Activated T-cell treated with anti-CD3 and anti-CD28 coated beads, Interleukin-2, amount 50 U/mL, for 72 hours (primary cell): ENCODE measurements at places on chromosomes 1 and 21. TPM values are rescaled to one million over a fixed set of nuclear protein-coding genes. Genes with fewer than 3 reads are reported as not detected.

DNA sequence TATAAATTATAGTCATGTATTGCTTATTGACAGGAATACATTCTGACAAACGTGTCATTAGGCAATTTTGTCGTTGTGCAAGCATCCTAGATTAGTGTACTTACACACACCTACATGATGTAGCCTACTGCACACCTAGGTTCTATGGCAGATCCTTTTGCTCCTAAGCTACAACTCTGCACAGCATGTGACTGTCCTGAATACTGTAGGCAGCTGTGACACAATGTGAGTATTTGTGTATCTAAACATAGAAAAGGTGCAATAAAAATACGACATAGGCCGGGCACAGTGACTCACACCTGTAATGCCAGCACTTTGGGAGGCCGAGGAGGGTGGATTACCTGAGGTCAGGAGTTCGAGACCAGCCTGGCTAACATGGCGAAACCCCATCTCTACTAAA, 36.5 kb downstream of the TNFRSF8 start:
- no peak for DNase-seq

GNAT2 gene
- total RNA-seq = 0.23 TPM

DNA sequence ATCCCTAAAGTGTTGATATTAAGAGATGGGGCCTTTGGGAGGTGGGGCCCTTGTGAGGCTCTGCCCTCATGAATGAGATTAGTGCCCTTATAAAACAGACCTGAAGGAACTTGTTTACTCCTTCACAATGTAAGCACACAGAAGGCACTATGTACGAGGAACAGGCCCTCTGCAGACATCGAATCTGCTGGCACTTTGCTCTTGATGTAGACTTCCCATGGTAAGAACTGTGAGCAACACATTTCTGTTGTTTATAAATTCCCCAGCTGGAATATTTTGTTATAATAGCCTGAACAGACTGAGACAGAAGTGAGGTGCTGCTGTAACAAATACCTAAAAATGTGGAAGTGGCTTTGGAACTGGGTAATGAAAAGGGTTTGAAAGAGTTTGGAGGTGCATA, 193.2 kb downstream of the TGFB2 start:
- no peak for DNase-seq

- no peak for DNase-seq
These were observed 16.5 kb upstream of the TFF3 start for GRCh38 chr21:42331660-42332059.

GRCh38 chr1:184283999-184284398, 102.8 kb upstream of the C1orf21 start:
- DNase-seq = no peak

DNA sequence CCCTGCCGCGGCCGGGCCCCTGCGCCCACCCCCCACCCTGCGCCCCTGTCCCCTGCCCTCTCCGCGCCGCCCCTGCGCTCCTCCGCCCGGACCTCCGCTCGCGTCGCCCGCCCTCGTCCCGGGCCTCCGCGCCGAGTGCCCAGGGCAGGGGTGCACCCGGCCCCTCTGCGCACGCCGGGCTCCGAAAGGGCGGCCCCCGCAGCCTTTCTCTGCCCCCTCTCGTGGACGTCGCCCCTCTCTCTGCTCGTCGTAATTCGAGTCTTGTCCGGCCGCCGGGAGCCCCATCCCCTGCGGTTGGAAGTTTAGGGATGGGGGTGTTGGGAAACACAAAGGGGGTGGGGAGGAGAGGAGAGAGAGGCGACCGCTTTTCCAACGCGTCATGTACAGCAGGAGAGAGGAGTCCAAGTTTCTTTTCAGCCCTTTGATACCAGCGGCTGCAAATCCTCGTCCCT, 407 bp downstream of the GALNT2 start:
- DNase-seq = peak; percentile 41

DNA sequence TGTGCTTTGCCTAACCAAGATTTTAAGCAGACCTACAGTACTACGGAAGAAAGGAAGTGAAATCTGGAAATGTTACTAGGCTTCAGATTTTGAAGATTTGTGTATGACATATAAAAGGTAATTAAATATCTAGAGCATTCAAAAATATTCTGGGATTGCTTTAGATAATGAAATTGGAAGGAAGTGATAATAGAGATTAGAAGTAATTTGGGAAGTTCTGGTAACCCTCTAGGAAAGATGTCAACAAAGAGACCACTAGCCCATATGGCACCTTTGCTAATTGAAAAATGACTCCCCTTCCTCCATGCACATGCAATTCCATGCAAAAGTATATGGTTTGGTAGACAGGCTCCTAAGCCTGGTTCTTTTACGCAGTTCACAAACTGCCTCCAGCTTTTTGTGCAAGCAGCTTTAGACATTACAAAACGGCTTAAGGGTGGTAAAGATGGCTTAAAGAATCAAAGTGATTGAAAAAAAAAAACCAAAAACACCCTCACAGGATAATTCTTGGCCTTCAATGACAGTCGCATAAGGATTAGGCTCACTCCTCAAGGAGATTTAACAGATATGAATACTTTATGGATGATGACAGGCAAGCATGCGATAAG, 81.8 kb downstream of the LRRC7 start:
- DNase-seq = no peak

DNA sequence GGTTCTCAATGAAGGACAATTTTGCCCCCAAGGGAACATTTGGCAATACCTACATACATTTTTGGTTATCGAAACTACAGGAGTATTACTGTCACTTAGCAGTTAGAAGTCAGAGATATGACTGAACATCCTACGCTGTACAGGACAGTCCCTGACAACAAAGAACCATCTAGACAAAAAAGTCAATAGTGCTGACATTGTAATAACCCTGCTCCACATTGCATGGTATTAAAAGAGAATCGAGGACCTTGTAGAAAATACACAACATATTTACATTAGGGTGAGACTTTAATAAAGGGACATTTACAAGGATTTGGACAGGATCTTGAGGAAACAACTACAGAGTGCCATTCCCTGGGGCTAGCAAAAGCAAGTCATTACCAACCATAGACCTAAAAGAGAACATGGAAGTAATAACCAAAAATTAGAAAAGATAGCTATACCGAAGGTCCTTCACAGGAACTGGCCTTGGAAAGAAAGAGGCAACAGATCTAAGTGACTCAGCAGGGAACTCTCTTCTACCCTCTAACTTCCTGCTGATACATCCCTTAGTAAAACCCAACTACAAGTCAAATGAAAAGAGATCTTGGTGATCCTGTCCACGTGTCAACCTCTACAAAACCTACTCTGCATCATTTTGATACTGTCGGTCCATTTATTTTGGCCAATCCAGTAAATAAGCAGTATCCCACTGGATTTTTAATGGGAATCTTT, 40.2 kb downstream of the ANGPTL3 start:
- DNase-seq = no peak

GRCh38 chr21:35838987-35839763, 221.2 kb downstream of the SETD4 start:
- DNase-seq = no peak

PCNX2 gene
- 26.2 TPM for total RNA-seq

PADI2 gene
- total RNA-seq = 0.14 TPM

FBLIM1 gene
- total RNA-seq = not detected

HES2 gene
- 0.44 TPM for total RNA-seq

- no peak for DNase-seq
These were observed 6.0 kb downstream of the DRAM2 start for GRCh38 chr1:111133866-111134265.

DNA sequence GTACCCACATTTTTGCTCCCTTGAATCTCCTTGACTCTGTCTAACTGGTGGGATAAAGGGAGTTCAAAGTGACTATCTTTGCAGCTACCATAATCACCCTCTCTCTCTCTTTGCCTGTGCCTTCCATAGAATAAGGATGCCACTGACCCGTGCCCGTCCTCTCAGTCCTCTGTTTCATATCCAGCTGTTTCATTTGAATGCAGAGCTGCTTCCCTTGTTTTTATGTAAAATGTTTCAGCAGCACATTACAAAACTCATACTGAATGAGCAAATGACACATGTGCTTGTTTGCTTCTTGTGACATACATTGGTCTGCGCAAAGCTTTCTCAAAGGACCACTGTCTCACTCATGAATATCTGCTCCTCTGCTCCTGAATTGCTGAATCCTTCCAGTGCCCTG, 38.4 kb downstream of the CDC42 start:
- DNase-seq = no peak

DNA sequence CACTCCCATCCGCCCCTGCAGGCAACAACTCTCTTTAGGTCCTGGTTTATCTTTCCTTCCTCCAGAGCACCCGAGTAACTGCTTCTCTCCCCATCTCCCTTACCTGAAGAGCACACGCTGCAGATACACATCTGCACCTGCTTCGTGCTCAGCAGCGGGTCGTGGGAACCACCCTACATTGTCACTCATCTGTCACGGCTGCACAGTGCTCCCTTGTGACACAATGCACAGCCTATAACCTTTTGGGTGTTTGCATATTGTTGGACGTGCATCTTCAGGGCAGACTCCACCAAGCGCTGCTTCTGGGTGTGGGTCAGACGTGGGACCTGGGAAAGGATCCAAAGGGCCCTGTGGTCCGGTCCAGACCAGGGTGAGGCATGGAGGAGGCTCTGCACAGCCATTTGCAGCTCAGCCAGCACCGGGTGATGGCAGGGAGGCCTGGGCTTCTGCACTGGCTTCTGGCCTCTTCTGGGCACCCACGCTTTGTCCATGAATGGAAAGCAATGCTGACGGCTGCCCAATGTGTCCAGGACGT, 42.5 kb downstream of the WDR4 start:
- no peak for DNase-seq

DNA sequence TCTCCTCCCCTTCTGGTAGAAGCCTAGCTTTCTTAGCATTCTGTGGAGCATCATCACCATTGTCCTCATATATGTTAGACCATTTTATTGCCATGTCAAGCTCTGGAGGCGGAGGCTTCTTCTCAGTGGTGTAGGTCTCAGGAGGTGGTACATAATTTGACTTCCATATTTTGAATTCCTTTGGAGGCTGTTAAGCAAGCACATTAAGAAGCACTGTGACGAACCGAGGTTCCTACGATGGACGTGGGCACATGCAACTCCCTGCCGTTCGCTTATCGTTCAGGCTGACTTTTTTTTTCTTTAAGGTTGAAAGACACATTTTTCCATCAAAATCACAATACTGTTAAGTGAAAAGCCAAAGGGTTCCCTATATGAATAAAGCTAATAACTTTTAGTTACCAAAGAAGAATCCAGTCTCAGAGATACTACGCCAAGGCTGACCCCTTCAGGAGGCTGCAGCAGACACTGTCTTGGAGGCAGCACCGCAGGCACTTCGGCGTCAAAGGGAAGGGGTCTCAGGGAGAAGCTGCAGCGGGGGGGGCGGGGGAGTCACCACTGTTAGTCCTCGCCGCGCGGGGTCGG, 835 bp downstream of the C1orf52 start:
- DNase-seq = no peak

DNA sequence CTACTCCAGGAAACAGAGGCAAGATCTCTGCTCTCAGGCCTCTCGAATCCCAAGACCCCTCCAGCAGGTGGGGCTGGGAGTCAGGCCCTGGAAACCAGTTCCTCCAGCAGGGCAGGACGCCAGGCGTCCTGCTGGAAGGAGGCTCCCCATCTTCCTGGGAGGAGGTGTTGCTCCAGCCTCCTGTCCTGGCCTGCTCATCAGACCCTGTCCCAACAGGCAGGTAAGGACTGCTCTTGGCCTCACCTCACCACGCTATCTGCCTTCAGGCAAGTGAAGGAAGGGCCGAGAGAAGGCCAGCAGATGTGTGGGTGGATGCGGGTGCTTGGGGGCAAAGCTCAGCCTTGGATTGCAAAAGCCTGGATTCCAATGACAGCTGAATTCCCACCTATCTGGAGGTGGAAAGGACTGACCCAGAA, 82.9 kb downstream of the SSBP3 start:
- no peak for DNase-seq

SPRR5 gene
- not detected for total RNA-seq

DNA sequence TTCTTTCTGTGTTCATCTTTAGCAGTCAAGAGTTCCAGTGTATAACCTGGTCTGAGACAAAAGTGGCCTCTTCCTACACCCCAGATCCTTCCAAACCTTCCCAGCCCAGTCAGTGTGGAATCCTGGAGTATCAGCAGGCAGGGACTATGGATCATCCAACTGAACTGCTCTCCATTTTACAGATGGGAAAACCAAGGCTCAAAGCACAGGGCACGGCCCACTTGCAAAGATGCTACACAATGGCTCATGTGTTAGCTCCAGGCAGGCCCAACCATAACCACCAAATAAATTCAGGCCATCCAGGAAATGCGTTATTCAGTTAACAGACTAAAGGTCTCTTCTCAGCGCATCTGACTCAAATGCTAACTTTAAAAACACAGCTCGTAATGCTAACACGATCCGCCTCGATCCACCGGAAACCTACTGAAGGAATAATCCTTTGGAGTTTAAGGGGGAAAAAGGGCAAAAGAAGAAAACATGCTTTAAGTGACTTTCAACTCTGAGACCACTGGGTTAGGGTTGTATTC, 7.1 kb downstream of the GLIS1 start:
- DNase-seq = no peak

- no peak for DNase-seq
These were observed 38.6 kb downstream of the TNFSF18 start for GRCh38 chr1:173012126-173012525.

S100B gene
- total RNA-seq = not detected

DNA sequence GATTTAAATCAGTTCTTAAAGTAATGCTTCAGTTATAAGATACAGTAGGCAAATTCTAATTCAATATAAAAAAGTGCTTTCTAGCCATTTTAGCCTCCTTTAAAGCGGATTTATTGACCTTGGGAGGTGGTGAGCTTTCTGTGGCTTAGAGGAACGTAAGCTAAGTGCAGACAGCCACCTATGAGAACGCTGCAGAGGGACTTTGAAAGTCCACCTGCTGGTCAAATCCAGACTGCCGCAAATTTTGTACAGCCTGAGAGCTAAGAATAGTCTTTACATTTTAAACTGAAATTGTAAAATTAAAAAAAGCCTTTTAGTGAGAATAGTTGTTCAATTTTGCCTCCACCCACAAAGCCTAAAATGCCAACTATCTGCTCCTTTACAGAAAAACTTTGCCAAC, 67.0 kb upstream of the SSX2IP start:
- DNase-seq = no peak

DNA sequence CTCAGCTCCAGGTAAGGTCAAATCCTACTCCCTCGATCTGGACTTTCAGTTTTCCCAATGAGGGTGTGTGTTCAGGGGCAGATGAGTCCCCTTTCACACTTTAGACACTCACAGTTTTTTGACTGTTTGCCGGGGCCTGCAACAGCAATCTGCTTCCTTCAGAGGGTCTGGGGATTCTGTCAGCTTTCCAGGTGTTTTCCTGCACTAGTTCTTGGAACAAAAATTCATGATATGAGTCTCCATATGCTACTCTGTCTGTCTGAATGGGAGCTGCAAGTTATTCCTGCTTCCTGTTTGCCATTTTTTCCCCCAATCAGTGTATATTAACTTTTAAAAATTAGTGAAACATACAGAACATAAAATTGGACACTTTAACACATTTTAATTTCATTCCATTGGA, 24.3 kb downstream of the CYP4B1 start:
- DNase-seq = no peak

GRCh38 chr21:8997011-8997440, 1524.4 kb upstream of the TPTE start:
- DNase-seq = no peak

- no peak for DNase-seq
These were observed 1.2 kb downstream of the OR2T1 start for GRCh38 chr1:248404024-248404423.

GRCh38 chr1:3609016-3609768, 2.1 kb downstream of the MEGF6 start:
- DNase-seq = no peak

- no peak for DNase-seq
These were observed 250.2 kb downstream of the NPHP4 start for GRCh38 chr1:5742032-5742431.

- no peak for DNase-seq
These were observed 39.6 kb upstream of the ABCG1 start for GRCh38 chr21:42179316-42179715.

PRMT6 gene
- total RNA-seq = 7.1 TPM

- DNase-seq = no peak
These were observed 12.3 kb downstream of the SYDE2 start for GRCh38 chr1:85188530-85188929.
